Ascending aorta (tissue), 2 donors: ENCODE measurements at places on chromosomes 11 and 22. TPM values are rescaled to one million over a fixed set of nuclear protein-coding genes. Genes with fewer than 3 reads are reported as not detected.

Gene GRK3
- total RNA-seq: 74.9 TPM

Gene SC5D
- total RNA-seq: 18.8 TPM

GRCh38 chr22:39558950-39559349 lies 11.6 kb upstream of the CACNA1I start:
- DNase-seq: no peak

- no peak for DNase-seq
Observed at GRCh38 chr22:47294222-47294532, 531.7 kb downstream of the TBC1D22A start.

DNA sequence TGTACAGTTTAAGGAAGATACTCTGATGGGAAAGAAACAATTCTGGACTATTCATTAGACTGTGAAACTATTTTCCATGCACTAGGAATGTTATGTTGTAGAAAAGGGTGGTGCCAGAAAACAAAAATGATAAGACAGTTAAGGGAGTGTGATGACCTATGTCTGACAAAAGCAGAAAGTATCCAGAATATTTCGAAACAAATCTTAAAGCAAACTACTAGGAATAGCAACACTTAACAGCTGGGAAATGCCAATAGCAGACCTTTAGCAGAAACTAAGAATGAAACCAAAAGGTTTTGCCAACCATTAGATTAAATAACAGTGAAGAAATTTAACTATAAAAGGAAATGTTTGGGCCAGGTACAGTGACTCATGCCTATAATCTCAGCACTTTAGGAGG lies 3.3 kb upstream of the ARHGAP20 start:
- DNase-seq: no peak

DNA sequence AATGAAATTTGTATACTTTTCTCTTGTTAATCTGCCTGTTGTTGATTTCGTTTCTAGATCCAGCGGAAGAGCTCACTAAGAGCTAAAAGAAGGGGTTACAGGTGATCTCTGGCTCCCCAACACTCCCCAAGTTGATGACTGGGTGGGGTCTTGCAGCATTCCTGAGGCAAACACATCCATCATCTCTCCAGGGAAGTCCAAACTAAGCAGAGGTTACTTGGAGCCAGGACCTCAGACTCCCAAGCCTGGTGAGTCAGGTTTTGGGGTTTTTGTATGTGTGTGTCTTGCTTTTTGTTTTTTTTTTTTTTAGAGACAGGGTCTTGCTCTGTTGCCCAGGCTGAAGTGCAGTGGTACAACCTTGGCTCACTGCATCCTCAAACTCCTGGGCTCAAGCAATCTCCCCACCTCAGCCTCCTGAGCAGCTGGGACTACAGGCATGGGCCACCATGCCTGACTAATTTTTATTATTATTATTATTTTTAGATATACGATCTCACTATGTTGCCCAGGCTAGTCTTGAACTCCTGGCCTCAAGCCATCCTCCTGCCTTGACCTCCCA lies 11.5 kb upstream of the RPS3 start:
- DNase-seq: no peak

DNA sequence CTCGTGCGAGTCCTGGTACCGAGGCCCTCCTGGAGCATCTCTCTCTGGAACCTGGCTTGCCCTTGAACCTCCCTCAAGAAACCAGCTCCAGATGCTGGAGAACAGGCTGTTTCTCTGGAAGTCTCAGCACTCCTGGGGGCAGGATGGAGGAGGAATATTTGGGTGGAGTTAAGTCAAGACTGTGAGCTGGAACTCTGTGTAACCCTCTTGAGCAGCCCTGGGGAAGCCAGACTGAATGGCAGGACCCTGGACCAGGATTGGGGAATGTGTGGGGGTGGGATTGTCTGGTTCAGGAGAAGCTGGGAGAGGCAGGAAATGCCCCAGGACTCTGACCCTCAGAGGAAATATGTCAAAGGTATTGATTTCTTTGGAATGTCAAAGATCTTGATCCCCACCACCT lies 7.7 kb downstream of the CREB3L1 start:
- no peak for DNase-seq

GRCh38 chr11:19905280-19905853 lies 192.7 kb downstream of the NAV2 start:
- DNase-seq: no peak

GRCh38 chr22:46735747-46736608 lies 2.1 kb downstream of the CERK start:
- no peak for DNase-seq

GRCh38 chr22:39773976-39774539 lies 119.5 kb downstream of the ENTHD1 start:
- DNase-seq: no peak
